ENCODE measurements at places on chromosomes 3 and 15.

DNA sequence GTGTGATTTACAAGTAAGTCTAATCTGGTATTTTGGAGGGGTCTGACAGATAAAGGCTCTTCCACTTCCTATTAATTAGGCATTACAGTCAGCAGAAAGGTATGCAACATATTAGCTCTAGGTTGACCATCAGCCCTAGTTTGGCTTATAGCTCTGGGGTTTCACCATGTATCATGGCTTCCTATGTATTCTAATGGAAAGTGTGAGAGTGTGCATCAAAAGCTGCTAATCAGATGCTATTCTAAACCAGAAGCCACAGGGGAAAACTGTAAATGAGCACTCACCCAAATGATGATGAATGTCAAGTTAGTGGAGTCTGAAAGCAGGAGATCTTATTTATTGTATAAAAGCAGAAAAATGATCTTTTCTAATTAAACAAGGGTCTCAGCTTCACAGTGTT lies 149.2 kb upstream of the MITF start:
- no peak for DNase-seq
- H3K27me3 ChIP-seq, result no peaks in the 10 kb centered on the region
- no peak overlapping the region for H3K4me3 ChIP-seq

DNA sequence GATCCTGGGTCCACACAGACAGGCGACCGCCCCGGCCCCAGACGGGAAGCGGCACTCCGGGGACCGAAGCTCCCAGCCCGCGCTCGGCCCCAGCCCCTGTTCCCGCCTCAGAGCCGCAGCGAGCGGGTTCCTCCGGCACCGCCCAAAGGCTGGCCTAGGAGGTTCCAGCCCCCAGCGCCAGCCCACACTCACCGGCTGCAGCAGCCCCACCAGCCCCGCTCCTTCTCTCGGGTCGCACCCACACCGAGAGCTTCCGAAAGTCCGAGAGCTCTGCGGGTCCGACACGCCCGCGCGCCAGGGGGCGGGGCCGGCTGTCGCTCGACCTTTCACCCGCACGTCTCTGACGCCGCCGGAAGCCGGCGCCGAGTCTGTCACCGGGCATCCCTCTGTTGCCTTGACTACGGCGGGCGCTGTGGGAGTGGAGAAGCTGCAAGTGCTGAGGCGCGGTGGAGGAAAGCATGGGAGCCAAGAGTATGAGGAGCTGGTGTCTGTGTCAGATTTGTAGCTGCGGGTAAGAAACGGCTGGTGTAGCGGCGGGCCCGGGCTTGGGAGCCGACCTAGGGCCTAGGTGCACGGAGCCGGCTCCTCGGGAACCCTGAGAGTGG lies at the start of the genes EFL1 and SAXO2:
EFL1 (minus strand) TSS at position 313 of the 605 bp plus-strand sequence. CDS start 956 bp downstream, outside the sequence.
SAXO2 (plus strand) TSS at position 397 of the 605 bp plus-strand sequence; CDS start at position 459, 62 bp downstream.
- peak; percentile 95 for DNase-seq
- peaks cover 10% of the 10 kb centered on the region for H3K4me1 ChIP-seq
- peak within 1 kb of the TSS; percentile 79 for H3K27ac ChIP-seq
- H3K4me3 ChIP-seq, result peak within 1 kb of the TSS; percentile 95
- H3K36me3 ChIP-seq, result peaks cover 3% of the 10 kb centered on the region
- no peaks in the 10 kb centered on the region for H3K27me3 ChIP-seq

DNA sequence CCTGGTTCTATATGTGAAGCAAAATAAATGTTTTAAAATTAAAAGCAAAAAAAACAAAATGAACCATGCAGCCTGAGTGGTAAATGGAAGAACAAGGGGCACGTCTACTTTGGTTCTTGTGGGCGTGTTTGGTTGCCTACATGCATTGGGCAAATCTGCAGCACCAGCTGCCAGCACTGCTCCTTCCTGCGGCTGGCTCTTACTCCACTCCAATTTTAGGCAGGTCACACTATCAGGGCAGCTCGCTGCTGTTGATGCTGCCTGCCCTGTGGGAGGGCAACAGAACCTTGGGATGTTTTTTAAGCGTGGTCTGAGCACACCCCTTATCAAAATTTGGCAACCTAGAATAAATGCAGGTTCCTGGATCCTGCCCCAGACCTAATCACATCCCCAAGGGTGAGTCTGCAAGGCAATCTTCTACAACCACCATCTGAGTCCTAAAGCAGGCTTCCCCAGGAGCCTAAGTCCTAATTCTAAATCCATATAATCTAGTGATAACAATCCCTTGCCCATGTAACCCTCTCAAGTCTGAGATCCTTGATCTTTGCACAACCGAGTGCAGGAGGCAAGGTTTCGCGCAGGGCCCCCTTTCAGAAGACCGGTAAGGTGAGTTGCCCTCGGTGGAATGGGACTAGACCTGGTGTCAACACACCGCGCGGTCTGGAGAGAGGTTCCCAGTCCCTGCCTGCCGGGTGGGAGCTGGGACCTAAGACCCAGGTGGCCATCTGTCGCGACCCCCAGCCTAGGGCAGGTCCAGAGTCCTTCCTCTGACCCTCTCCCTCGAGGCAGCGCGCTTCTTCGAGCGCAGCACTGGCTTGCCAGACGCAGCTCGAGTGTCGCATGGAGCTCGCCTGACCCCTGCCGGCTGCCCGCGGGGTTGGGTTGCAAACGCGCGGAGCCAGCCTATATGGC lies 15.9 kb downstream of the IVD start:
- peaks cover 10% of the 10 kb centered on the region for H3K4me1 ChIP-seq
- no peak overlapping the region for H3K4me3 ChIP-seq
- H3K27ac ChIP-seq, result no peak overlapping the region

DNA sequence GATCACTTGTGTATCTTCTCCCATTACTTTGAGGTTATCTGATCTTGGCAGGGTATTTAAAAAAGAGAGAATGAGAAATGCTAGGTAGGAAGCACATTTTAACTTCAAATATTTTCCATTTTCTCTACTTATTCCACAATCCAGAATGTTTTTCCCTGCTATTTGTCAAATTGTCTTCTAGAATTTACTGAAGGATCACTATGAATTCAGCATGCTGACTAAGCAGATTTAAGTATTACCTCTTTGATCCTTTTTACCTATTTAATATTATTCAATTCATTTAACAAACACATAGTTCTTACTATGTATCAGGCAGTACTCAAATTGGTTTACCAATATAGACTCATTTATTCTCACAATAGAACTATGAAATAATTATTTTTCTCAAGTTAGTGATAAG lies 463.4 kb upstream of the ARL6 start:
- no peak for DNase-seq
- H3K27me3 ChIP-seq, result no peaks in the 10 kb centered on the region
- no peaks in the 10 kb centered on the region for H3K36me3 ChIP-seq
- H3K4me1 ChIP-seq, result no peaks in the 10 kb centered on the region

- H3K4me3 ChIP-seq, result no peak overlapping the region
- no peaks in the 10 kb centered on the region for H3K36me3 ChIP-seq
- no peak overlapping the region for H3K27ac ChIP-seq
- no peaks in the 10 kb centered on the region for H3K4me1 ChIP-seq
- H3K27me3 ChIP-seq, result no peaks in the 10 kb centered on the region
- no peak for DNase-seq
These were observed 7.6 kb upstream of the NIPA1 start for GRCh38 chr15:22778796-22779195.

Data from neural progenitor cell (in vitro differentiated cells).